ENCODE measurements at places on chromosomes 3 and 15.

- no peak for DNase-seq
Observed at GRCh38 chr15:75349851-75350588, 3.2 kb downstream of the NEIL1 start.

GRCh38 chr15:75721923-75722870 is 9.5 kb upstream of the CSPG4 start:
- no peak for DNase-seq

DNA sequence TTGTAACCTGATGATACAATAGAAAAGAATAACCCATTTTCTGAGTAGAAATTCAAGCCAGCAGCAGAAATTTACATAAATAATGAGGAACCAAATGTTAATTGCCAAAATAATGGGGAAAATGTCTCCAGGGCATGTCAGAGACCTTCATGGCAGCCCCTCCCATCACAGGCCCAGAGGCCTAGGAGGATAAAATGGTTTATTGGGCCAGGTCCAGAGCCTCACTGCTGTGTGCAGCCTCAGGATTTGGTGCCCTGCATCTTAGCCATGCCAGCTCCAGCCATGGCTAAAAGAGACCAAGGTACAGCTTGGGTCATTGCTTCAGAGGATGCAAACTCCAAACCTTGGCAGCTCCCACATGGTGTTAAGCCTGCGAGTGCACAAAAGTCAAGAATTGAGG is 352.1 kb upstream of the MEIS2 start:
- no peak for DNase-seq

DNA sequence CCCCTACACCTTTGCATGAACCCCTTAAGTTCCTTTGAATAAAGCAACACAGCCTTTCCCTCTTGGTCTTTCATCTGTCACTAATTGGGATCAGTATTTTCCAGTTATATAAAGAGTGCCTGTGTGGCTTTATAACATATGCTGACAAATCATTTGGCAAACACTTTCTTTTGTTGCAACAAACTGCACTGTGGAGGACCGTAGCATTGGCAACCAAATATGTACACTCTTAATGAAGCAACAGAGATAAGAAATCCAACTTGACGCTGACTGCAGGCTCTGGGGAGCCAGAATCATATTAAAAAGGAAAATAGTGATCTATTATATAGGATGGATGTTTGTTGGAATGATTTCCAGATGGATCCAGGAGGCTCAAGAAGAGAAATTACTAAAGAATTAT is 120.1 kb upstream of the PRICKLE2 start:
- DNase-seq = peak; percentile 62

DNA sequence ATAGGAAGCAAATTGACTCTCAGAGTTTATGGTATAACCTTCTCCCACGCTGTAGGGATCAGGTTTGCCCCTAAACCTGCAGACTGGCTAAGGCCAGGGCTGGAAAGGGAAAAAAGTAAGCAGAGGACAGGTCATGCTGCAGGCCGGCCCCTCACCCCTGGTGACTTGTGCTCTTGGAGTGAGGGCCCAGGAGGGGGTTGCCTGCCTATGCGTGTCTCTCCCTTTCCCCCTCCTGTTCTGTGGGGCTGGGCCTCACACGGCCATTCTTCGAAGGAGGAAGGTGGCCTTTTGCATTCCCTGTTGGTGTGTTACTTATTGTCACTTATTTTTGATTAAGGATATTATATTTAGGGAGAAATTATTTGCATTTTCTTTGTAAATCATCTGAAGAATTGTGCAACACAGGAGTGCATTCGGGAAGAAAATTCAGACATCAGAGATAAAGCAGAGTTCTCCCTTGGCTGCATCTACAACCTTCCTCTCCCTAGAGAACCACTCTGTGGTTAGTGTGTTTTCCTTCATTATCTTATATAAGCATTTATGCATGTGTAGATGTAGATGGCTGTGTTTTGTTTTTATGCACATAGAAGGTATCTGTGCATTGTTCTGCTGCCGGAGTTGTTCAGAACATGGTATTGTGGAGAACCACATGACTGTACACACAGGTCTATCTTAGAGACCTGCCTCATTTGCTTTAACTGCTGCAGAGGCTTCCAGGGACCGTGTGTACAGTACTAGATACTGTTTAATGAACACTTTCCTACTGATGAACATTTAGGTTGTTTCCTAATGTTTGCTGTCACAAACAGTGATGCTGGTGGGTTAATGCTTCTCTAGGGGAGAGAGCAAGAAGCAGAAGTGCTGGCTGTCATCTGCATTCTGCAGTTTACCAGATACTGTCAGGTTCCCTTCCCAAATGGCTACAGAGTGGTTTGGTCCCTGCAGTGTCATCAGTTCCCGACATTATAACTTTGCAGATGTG is 133.5 kb downstream of the APBA2 start:
- DNase-seq = no peak

DNA sequence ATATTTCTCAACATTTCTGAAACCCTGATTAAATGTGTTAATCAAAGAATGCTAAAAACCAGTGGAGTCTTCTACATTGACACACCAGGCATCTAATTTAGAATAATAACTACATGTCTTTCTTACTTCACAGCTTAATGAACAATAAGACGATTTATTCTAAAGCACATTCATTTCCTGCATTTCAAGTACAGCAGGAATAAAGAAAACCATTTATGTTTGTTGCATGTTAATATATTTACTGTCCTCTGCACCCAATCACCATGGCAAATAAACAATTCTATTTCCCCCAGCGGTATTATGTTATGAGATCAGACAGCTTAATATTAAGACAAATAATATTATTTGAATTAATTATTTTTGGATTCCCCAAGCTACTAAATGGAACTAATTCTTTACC is 1336.3 kb upstream of the CADM2 start:
- DNase-seq = no peak

- no peak for DNase-seq
Observed at GRCh38 chr3:121545049-121545573, 677 bp downstream of the POLQ start.

- no peak for DNase-seq
Observed at GRCh38 chr3:71062037-71062932, 521.2 kb downstream of the FOXP1 start.
